ENCODE measurements at places on chromosomes 12 and 14.

- DNase-seq = no peak
These were observed 62.8 kb upstream of the GPATCH2L start for GRCh38 chr14:76088771-76089571.

- DNase-seq = no peak
These were observed 84.7 kb upstream of the STRN3 start for GRCh38 chr14:31110872-31111271.

DNA sequence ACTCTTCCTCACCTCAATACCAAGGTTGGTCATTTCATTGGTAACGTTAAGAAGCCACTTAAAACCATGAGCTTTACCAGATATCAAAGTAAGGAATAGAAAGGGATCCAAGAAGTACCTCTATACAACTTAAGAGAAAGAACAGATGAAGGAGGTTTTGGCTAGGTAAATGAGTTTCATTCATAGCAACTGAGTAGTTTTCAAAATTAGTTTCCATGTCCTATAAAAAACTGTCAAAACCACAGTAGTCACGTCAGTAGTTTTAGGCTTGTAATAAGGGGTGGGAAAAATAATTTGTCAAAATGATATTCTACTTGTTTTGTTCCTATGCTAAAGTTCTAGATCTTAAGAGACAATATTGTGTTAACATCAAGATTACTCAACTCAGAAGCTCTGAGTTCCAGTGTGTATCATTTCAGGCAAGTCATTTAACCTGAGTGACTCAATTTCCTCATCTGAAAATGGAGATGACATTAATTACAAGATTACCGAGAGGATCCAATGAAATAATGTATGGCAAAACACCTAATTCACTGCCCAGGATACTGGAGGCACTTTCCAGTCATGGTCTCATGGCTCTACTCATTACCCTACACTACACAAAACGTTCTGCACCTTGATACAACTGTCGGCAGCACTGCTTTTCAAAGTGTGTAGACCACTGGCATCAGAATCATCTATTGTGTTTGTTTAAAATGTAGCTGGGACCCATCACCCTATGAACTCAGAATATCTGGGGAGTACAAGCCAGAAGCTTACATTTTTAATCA is 24.1 kb upstream of the SLC6A13 start:
- DNase-seq = no peak

DNA sequence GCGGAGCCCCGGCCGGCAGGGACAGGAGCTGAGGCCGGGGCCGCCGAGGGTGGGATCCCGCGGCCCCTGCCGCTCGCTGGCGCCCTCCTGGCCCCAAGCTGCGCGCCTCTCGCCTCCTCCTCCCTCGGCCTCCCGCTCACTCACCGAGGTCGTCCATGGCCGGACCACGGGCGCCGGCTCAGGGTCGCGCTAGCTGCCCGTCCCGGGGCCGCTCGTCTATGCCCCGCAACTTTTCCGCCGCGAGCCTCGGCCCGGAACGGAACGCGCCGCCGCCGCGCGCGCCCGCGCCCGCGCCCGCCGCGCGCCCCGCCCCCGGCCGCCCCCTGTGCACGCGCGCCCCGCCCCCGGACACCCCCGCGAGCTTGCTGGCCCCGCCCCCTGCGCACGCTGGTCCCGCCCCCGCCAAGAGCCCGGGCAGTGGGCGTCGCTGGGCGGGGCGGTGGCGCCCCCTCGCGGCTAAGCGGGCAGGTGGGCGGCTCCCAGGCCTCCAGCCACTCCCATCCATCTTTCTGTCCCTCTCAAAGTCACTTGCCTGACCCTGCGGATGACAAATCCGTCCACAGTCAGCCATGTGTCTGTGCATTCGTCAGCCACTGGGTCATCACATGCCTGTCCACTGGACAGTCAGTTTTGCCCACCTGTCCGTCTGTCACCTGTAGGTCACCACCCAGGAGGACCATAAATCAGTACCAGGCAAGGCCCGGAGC is at the start of gene PXN:
TSS of gene PXN (minus strand) at position 258 of the 707 bp plus-strand sequence. CDS start at position 157, 101 bp downstream.
- peak; percentile 96 for DNase-seq

DNA sequence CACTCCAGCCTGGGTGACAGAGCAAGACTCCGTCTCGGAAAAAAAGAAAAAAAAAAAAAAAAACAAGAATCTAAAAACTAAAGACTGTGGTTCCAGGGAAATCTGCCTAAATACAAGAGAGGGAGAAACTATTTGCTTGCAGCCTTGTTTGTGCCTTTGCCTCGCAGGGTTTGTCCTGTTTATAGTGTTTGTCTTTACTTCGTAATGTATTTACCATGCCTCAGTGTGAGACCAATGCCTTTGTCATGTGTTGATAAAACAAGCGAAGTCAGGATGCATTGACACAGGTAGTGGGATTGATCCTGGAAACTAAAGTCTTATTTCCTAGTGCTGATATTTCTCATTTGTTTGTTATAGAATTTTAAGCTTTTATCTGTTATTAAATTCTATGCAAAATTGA is 199.0 kb downstream of the EXOC5 start:
- no peak for DNase-seq

- DNase-seq = no peak
These were observed 162.4 kb upstream of the PRMT8 start for GRCh38 chr12:3328571-3328970.

- no peak for DNase-seq
These were observed 52.8 kb upstream of the LHX5 start for GRCh38 chr12:113524495-113524894.

- peak; percentile 12 for DNase-seq
These were observed 5.0 kb downstream of the SLC22A17 start for GRCh38 chr14:23347406-23348296.

- DNase-seq = no peak
These were observed 14.3 kb downstream of the CEP170B start for GRCh38 chr14:104879201-104879982.

DNA sequence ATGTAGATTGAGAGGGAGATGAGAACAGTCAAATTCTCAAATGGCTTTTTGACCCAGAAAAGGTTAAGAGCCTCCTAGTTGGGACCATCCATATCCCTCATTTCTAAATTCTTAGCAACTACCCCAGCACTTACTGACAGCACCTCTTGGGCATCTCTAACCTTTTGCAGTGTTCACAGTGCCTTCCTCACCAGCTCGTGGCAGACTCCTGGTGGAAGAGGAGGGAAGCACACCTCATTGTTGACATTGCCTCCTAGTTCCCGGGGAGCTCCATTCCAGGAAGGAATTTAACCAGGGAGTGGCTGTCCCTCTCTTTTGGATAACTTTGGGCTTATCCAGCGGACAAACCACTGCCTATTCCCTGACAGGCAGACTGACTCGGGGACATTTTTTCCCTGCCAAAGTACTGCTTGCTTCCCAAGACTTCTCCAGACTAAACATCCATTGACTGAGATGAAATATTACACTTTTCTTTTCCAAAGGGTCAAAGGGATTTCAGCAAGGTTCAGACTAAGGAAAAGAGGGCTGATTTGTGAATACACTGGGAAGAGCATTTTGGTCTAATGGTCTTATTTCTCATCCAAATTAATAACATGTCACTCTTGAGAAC is 9.0 kb upstream of the OR6J1 start:
- DNase-seq = peak; percentile 55

DNA sequence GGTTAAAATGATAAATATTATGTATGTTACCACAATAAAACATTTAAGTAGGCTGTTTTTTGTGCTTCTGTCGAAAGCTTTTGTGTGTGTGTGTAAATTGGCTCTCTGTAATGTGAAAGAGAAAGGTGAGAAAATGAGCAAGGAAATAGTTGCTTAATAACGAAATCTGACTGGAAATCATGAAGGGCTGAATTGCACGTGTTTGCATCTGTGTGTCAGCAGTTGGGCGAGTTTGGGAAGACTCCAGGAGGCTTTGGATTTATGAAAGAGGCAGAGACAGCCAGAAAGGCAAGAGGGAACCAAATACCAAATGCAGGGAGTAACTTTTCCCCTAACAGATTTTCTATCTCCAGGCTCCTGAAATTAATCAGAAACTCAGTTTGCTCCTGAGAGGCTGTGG is 47.2 kb upstream of the PLEKHG3 start:
- DNase-seq = no peak

DNA sequence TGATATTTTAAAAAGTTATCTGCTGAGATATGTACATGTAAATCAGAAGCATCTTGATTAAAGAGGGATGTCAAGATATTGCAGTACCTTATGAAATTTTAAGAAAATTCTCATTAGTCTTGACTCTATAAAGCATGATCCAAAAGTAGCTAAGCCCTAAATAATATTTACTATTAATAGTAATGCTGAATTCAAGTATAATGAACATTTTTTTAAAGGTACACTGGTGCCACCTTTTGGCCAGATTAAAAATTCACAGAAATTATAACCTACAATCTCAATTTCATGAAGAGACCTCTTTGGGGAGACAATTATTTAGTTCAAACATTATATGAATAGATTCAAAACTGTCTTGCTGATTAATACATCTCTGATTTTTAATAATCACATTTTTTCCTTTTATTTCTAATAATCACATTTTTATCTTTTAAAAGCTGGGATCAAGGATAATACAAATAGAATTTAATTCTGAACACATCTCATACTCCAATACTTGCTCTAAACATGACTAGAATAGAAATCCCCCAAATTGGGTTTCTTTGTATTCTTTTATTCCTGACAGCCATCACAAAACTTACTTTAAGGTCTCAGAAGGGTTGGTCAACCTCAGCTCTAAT is 13.4 kb downstream of the AKAP5 start:
- DNase-seq = peak; percentile 32

DNA sequence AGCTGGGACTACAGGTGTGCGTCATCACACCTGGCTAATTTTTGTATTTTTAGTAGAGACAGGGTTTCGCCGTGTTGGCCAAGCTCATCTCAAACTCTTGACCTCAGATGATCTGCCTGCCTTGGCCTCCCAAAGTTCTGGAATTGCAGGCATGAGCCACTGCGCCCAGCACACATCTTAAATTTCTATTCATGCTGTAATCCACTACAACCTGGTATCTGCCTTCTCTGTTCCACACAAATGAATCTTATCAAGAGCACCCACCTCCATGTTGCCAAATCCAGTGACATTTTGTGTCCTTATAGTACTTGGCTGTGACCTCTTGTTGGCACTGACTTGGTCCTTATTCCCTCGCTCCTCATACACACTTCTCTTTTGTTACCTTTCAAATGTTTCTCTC is 5.8 kb upstream of the BICD1 start:
- DNase-seq = no peak

DNA sequence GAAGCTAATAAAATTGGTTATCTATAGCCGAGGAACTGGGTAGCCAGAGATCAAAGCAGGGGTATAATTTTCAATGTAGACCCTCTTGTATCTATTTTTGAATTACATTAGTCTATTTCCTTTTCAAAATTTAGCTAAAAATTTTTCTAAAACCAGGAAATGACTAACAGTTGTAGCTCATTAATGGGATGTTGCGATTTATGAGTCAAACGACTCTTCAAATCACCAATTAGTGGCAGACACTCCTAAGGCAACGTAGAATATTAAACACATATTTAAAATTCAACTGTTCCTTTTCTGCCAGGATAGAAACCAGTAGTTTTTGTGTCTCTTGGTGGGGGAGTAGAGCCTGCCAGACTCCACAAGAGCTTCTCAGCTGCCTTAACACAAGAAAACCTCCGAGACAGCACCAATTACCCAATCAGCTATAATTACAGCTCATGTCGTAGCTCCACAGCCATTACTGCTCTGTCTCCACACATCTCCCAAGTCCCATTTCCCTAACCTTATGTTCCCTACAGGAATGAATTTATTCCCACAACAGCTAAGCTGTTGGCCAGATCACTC is 26.9 kb downstream of the GCN1 start:
- no peak for DNase-seq
